Kidney tubule cell (primary cell): ENCODE measurements at places on chromosomes 6 and 20.

DNA sequence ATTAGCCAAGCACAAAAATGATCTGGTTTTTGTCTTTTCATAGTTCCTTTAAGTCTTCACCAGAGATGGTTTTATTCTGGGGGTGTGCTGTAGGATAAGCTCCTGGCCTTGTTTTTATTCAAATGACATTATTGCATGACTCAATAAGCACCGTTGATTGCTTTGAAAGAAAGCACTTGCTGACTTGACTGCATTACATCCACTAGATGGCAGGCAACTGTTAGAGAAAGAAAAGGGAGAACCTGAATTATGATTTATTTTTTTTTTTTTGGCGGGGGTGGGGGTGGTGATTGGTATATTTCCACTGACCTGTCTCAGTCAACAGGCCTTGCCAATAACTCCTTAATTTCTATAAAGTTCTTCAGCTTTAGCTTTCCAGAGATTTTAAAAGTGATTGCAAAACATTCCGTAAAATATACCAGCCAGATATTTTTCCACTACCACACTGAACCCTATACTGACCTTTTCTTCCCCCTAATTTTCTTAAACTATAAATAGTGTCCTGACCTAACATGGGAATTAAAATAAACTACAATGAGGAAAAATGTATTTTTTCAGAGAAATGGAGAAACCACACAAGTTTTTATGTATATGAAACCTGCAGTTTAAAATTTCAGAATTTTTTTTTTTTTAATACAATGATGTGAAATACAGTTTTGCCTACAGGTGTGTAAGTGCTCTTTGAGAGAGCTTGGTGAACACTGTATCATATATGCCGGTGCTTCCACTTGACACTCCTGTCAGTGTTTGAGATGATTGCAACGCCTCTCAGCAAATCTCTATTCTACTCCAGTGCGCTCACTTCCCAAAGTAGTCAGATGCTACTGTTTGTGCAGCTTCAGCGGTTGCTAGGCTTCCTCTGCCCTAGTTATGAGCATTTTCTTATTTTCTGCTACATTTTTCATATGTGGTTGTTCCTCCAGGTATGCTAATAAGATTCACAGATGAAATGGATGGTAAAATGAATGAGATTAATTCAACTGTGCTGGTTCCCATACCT, 274.3 kb downstream of the CD109 start:
- DNase-seq: peak; percentile 47

DNA sequence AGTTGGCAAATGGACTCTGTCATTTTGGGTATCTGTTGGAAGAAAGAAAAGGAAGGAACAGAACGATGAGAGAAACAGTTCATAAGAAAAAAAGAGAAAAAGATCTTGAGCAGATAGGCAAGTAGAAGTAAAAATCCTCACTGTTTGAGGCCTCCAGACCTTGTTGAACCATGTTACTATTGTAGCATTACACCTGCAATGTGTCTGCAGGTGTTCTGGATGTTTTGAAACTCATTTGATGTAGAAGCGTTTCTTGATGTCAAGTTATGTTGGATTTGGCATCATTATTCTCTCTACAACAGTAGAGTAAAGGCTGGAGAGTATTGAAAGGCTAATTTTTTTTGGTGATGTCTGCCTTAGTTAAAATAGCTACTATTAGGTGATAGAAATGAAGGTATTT, 108.7 kb downstream of the CARMIL1 start:
- no peak for DNase-seq

GRCh38 chr6:169689287-169689686, 12.5 kb downstream of the WDR27 start:
- peak; percentile 40 for DNase-seq

DNA sequence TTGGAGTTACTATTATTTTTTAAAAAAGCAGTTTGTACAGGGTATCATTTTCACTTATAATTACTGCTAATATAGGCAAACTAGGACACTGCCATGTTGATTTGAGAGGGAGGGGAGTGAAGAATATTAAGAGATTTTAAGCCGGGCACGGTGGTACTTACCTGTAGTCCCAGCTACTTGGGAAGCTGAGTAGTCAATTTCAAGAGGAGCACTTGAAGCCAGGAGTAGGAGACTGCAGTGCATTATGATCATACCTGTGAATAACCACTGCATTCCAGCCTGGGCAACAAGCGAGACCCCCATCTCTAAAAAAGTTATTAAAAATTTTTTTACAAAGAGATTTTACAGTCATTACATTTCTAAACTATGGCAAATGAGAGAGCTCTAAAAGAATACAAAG, 35.7 kb downstream of the ADAT2 start:
- no peak for DNase-seq

DNA sequence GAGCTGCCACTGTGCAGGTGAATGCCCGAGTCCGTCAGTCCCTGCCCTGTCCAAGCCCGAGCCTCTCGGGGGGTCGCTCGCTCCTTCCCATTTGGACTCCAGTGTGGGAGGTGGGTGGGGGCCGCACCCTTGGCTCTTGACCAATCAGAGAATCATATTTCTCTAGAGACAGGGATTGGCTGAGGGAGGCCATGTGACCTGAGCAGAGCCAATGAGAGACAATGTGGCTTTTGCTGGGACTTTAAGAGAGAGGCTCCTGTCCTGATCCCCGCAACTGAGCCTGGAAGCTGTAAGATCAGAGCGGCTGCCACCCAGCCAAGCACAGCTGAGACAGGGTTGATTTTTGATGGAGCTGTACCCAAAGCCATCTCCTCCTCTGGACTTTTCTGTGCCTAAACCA, 199.3 kb downstream of the TFAP2C start:
- no peak for DNase-seq

GRCh38 chr6:149482545-149483333, 2.1 kb downstream of the ZC3H12D start:
- DNase-seq: no peak

- DNase-seq: no peak
Measured at GRCh38 chr20:36645353-36645752, 643 bp downstream of the SLA2 start.

- DNase-seq: no peak
Measured at GRCh38 chr20:59217173-59217572, 53.6 kb downstream of the ZNF831 start.

- DNase-seq: no peak
Measured at GRCh38 chr6:95408111-95408510, 169.2 kb upstream of the MANEA start.

- peak; percentile 86 for DNase-seq
Measured at GRCh38 chr20:44572551-44573500, 9.6 kb upstream of the PKIG start.

GRCh38 chr6:132872923-132873322, 58.6 kb downstream of the RPS12 start:
- no peak for DNase-seq

DNA sequence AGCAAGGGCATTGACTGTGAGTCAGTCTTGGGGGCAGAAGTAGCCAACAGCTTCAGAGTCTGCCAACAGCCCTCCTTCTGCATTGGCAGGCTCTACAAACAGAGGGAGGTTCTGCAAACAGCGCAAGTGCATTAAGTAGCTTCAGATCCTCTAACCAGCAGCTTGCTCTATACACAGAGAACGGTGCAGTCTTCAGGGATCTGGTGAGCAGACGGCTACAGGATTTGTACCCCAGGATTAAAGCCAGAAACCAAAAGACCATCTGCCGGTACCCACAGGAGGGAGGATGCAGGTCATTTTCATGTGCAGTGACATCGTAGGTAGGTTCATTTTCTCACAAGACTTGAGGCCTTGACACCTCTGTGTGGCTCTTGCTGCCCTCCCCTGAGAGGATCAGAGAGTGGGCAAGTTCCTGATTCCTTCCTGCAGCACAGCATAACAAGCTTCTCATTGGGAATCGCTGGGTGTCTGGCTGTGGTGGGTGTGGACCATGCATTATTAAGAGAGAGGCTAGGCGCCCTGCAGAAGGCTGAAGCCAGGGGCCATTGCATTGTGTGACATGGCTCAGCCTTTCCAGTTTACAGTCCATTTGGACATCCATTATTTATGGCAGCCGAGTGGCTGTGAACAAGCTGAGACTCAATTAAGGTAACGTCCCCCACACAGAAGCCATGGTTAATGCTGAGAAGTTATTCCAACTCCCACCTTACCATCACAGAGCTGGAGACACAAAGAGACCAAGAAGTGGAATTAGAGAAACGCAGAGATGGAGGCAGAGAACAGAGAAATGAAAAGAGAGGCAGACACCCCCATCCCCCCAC, 250.0 kb downstream of the LRFN2 start:
- DNase-seq: no peak

DNA sequence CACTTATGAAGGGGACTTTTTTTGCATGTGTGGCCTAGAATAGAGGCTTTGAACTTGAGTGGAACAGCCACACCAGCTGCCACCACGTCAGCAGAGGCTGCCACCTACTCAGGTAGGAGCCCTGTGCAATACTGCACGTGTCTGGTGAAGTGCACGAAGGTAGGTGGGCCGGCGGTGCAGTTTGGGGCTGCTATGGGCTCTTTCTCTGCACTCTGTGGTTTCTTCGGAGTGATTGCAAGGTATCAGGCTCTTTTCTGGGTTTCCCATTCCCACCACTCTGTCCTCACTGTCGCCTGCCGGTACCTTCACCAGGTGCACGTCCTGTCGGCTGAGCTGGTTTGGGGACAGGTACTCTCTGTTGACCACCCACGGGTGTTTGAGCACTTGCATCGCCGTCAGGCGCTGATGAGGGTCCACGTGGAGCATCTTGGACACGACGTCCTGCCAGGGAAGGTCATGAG, 30.8 kb upstream of the MPC1 start:
- no peak for DNase-seq

DNA sequence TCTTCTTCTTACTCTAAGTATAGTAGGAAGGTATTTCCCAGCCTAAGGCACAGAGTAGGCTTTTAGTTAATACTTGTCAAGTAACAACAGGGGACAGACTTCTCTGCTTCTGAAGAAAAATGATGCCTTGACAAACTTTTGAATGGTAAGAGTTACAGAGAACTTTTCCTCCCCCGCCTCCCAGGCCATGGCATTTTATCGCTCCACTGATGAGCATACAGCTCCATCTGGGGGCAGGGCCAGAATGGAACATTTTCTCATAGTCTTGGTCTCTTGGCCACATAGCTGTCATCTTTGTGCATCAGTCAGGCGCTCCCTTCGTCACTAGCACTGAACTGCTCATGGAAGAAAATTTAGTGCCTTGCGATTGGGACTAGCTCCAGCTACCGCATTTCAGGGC, 1066.8 kb upstream of the CITED2 start:
- DNase-seq: peak; percentile 76

DNA sequence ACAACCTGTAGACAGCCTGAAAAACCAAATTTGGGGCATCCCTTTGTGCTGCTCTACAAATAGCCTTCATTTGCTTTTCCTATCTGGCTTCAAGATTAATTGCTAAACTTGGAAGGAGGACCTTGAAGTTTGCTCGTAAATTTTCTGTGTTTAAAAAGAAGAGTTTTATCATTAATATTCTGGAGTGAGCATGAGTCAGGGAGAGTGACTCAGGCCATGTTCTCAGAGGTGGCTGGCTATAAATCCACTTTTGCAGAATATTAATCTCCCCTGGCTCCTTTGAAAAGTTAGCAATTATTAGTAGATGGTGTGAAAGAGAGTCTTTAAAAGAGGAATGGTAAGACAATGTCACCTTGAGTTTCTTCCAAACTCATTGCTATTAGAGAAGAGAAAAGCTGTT, 91.0 kb downstream of the ANKEF1 start:
- no peak for DNase-seq

DNA sequence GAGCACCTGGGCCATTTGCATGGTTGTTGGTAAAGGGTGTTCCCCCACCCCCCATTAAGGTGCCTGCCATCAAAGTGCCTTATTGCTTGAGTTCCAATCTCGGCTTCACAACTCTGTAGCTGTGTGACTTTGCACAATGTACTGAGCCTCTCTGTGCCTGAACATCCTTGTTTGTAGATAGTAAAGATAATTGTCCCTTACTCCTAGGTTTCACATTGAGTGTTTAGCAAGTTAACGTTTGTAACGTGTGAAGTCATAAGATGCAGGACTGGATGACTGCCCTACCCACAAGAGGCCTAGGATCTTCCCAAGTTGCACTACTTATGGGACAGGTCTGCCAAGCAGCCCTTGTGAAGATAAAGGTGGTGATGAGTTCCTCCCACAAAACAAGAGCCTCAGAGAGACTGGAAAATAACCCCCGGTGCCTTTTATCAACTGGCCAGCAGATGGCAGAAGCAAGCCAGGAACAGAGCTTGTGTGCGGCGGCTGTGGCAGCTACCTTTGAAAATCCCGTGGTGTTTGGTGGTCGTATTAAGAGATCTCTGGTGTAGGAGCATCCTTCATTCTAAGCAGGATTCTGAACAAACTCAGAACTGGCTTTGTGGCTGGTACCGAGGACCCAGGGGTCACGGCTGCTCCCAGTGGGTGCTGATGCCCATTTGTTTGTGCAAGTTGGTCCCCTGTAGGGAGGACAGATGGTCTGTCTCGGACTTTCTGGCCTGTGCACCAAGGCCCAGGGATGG, 99.1 kb downstream of the CDH26 start:
- peak; percentile 68 for DNase-seq
